Sciatic nerve (tissue), 2 donors: ENCODE measurements at places on chromosomes 7 and 10.

DNA sequence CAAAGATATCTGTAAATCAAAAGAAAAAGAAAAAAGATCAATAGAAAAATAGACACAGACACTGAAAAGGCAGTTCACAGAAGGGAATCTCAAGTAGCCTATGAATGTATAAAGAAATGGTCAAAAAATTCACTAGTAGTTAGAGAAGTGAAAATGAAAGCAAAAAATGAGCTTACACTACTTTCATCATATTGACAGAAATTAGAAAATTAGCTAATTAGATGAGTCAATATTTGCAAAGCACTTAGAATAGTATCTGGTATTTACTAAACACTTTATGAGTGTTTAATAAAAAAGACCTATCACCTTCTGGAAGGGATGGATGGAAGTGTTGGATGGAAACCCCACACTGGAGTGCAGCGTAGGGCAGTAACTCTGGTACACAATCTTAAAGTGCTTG lies 1.7 kb upstream of the CFAP58 start:
- DNase-seq: no peak

DNA sequence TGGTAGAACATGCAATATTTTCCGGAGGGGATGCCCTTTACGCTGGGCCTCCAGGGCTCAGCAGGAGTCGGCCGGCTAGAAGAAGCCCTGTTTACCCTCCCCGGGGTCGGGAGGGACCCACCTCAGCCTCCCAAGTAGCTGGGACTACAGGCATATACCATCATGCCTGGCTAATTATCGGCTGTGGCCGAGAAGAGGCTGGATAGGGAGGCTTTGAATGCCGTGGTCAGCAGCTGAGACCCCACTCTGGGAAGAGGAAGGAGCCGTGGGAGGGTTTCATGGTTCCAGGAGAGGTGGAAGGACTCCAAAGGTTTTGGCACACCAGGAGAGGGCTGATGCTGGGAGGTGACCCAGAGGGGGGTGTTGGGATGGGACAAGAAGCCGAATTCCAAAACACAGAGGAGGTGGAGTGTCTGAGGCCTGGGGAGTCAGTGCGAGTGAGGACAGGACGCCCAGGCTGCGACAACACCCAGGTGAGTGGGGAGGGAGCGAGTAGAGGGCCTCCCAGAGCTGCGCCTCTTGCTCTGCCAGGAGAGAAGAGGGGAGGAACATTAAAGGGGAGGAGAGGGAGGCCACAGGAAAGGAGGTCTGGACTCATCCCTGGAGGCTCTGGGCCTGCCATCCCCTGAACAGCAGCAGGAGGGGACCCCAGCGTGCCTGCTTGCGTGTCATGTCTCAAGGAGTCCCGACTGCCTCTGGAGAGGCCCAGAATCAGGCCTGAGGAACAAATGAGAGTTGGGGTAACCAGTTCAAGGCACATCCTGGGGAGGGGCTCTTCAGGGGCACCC lies 19.6 kb downstream of the GRID2IP start:
- DNase-seq: no peak

DNA sequence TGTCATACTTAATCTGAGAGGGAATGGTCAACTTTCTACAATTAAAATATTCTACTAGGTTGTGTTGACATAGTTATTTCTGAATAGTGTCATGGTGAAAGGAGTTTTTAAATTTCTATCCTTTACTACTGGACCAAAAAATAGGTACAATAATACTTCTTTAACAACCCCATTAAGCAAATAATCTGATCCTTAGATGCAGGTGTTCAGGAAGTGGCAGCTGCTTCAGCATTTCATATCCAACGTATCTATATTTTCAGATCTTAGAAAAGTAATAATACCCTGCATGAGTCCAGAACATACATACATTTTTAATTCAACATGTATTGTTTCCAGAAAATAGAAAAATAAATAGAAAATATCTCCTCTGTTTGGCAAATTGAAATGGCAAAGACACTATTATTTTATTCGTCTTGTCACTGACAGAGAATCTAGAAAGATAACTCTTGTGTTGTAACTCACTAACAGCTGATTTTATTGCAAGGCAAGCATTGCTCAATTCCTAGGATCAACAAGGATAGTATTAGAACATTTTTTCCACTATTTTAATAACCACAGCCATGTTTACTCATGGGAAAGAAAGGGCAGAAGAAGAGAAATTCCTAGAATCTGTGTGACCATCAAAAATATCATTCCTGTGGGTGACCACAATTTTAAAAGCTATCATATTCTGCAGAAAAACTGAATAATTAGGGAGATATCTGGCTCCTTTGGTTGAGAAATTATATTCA lies 159.3 kb upstream of the CNTNAP2 start:
- DNase-seq: no peak

GRCh38 chr7:79434867-79435266 lies 18.6 kb downstream of the MAGI2 start:
- no peak for DNase-seq

DNA sequence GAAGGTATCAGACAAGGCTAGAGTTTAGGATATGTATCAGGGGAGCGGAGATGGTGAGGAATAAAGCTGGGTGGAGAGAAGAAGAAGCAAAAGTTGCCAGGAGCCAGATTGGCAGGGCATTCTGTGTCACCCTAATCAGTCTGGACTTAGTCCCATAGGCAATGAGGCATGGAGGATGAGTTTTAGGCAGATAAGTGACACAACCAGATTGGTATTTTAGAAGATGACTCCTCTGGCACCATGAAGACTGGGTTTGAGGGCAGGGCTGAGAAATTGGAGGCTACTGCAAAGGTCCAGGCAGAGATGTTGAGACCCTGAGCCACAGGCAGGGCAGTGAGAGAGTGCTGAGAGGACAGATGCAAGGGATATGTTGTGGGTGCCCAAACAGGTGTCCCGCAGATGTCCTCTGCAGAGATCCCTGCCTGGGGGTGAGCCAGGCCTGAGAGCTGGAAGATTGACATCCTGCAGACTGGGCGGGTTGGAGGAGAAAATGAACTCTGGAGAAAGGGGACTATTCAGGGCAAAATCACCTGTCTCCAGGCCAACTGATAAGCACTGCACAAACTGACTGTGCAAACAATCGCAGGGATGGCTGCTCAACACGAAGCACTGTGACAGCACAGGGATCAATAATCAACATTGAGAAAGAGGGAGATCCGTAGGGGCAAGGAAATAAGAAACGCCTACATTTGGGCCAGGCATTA lies 11.9 kb upstream of the HABP2 start:
- no peak for DNase-seq
